Activated CD4-positive, alpha-beta T cell treated with anti-CD3 and anti-CD28 coated beads for 4 hours (primary cell): ENCODE measurements at places on chromosomes 2 and 18.

DNA sequence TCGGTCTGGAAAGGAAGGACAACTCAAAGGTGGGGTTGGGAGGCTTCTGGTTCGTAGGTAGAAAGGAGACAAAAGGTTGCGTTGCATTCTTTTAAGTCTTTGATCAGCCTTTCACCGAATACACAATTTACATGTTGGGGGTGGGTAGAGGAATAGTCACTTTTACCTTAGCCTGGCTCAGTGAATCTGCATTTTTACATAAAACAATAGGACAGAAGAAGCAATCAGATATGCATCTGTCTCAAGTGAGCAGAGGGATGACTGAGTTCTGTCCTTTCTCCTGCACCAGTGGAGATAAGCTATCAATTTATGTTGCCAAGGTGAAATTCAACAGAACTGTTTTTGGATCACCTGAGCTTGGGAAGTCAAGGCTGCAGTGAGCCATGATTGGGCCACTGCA, 173.7 kb downstream of the ZEB2 start:
- DNase-seq = no peak

- DNase-seq = no peak
Observed at GRCh38 chr2:29789911-29790485, 131.4 kb downstream of the ALK start.

DNA sequence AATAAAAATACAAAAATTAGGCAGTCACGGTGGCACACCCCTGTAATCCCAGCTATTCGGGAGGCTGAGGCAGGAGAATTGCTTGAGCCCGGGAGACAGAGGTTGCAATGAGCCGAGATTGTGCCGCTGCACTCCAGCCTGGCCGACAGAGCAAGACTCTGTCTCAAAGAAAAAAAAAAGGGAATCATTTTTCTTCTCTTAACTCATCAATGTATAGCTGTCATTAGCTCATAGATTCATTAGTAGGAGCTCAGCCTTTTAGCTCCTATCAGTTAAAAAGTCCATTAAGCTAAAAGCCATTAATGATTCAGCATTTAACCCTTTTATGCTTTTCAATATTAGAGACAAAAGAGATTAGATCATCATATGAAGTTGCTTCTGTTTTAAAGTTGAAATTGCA, 5.8 kb upstream of the NBAS start:
- DNase-seq = no peak

DNA sequence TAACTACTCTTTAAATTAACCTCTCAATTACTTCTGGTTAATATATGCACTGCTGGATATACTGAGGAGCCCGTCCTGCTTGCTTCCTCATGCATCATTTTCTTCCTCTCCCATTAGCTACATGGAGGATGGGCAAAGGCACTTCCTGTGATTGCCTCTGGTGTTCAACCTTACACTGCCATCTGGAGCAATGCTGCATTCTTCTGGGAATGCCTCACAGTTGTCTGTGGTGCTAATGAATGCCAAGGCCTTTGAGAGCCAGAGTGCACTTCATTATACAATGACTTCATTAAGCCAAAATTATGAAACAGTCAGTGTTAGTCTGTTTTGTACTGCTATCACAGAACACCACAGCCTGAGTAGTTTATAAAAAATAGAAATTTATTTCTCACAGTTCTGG, 134.8 kb upstream of the DOCK10 start:
- DNase-seq = no peak

- no peak for DNase-seq
Observed at GRCh38 chr2:113217455-113218282, 43.9 kb downstream of the PSD4 start.

GRCh38 chr2:220660277-220661145, 911.6 kb downstream of the EPHA4 start:
- DNase-seq = no peak

GRCh38 chr2:184125867-184126266, 472.5 kb upstream of the ZNF804A start:
- no peak for DNase-seq

DNA sequence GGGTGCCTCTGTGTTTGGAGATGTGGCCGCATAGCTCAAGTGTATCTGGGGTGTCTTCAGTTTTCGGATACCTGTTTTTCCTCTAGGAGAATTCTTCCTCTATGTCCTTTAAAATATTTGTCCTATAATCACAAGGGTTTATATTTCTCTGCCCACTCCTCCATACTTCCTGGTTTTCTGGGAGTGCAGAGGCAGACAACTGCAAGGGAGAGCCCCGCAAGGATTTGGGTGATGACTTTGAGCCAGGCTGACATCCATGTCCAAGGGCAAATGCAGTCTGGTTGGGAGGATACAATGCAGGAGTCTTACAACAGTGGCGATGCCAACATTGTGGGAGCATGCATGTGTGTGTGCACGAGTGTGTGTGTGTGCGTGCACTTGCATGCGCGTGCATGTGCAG, 2.1 kb downstream of the IL1RL1 start:
- DNase-seq = no peak

DNA sequence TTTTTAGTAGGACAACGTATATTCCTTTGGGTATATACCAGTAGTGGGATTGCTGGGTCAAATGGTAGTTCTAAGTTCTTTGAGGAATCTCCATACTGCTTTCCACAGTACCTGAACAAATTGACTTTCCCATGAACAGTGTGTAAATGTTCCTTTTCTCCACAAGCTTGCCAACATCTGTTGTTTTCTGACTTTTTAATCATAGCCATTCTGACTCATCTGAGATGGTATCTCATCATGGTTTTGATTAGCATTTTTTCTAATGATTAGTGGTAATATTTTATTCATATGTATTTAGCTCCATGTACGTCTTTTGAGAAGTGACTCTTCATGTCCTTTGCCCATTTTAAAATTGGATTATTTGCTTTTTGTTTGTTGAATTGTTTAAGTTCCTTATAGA, 58.4 kb upstream of the CERS6 start:
- no peak for DNase-seq

GRCh38 chr18:62768558-62768943, 53.2 kb downstream of the PHLPP1 start:
- DNase-seq = no peak

- no peak for DNase-seq
Observed at GRCh38 chr18:61286867-61287266, 46.4 kb upstream of the CDH20 start.

DNA sequence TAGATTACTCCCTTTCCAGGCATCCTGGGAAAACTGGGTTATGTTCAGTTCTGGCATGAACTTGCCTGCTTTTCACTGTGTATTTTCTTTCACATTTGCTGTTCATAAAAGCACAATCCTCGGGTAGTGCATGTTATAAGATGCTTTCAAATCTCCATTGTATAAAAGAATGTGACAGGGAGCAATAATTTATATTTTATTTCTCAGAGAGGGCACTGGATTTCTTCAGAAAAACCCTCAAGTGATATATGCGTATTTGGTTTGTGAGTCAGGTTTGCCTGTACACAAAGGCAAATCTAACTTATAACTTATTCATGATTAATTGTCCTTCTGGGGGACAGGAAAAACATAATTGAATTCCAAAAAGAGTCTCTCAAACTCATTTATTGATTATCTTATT, 440.7 kb upstream of the MMADHC start:
- DNase-seq = no peak

- no peak for DNase-seq
Observed at GRCh38 chr2:220628252-220628651, 943.9 kb downstream of the EPHA4 start.

GRCh38 chr2:173568054-173568453, 213.4 kb downstream of the CDCA7 start:
- no peak for DNase-seq

GRCh38 chr2:181095486-181095885, 115.1 kb downstream of the UBE2E3 start:
- no peak for DNase-seq

DNA sequence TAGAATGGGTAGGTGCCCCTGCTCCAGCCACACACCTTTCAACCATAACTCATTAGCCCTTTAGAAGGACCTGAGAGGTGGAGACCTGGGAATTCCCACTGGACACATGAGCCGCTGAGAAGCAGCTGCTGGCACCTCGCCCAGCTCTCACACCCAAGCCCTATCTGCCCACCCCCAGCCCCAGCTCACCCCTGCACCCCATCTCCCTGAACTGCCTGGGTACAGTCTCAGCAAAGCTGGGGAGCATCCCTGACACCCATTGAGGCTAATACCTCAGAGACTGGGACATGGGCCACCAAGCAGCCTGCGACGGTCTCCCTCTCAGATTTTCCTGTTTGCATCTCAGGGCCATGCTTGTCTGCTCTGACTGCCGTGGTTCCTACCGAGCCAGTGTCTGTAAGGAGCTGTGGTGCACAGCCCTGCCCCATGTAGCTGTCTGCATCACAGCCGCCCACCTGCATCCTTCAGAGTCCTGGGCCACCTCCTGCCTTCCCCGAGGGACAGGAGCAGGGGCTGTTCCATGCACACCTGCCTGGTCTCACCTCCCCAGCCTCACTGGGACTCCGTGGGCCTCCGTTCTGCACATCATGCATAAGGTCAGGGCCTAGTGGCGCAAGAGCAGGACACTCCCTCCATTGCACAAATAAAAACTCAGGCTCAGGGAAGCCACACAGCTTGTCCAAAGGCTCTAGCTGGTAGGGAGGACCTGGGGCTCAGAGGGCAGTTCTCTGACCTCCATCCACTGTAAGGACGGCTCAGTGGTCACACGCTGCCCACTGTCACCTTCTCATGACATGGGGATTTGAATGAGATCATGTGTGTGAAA, 90.0 kb downstream of the SEPTIN10 start:
- no peak for DNase-seq

DNA sequence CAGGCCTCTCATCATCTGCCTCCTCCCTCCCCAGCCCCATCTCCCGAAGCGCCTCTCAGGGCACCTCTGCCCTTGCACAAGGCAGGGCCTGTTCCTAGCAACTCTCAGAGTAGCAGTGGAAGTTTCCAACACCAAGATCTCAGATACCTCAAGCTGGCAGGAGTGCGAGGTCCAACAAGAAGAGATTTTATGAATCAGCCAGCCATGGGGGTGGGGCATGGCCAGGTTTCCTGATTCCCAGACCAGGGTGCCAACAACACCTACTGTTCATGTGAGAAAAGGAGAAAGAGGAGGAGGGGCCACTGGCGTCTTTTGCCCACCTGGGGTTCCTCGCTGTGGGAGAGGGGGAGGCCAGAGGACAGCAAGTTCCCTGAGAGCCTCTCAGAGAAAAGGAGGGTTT, 6.6 kb upstream of the STEAP3 start:
- no peak for DNase-seq

DNA sequence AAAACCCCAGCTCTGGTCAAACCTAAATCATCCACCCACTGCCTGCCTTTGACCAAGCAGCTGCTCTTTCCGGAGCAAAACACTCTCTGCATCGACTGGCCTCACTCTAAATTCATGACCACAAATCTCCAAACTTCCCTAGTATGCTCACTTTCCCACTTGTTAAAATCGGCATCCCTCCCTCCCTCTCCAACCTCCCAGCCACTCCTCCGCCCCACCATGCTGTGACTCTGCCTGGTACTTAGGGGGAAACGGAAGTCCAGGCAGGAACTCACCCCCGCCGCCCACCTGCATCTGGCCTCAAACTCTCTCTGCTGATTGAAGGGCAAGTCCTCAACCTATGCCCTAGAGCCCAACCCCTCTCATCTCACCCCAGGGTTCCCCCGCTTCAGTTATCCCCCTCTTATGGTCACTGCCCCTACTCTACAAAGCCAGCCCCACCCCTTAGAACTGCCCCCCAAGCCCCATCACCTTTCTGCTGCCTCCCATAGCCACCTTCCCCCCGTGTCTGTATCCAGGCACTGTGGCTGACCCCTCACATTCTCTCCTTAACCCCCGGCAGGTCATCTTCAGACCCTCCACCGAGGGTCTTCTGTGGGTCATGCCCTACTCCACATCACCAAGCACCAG, 3.8 kb upstream of the ADRA2B start:
- no peak for DNase-seq

DNA sequence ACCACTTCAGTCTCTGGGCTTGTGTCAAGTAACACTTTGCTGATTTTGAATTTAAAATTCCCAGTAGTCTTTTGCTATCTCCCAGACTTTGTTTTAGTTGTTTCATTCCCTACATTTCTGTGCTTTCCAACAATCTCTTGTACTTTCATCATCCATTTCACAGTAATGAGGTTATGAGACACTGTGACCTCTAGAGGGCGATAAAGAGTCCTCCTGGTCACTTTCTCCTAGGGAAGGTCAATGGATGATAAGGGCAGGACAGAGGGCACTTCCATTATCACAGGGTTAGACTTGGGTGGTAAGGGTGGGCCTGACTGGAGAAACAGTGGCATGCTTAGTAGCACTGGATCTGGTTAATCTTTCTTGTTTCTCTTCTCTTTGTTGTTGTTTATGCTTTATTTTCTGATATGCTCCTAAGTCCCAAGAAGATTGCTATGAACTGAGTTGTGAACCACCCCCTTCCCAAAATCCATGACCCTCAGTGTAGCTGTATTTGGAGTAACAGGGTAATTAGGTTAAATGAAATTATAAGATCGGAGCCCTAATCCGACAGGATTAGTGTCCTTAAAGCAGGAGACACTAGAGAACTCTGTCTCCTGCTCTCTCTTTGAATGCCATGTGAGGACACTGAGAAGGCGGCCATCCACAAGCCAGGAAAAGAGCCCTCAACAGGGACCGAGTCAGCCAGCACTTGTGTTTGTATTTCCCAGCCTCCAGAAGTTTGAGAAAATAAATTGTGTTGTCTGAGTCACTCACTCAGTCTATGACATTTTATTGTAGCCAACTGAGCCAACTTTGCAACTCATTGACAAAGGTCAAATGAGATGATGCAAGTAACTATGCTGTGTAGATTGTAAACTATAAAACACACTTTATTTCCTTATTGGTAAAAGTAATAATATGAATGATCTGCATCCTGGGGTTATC, 779.2 kb downstream of the CNTNAP5 start:
- no peak for DNase-seq

- no peak for DNase-seq
Observed at GRCh38 chr2:21047141-21048009, 3.5 kb upstream of the APOB start.

- DNase-seq = no peak
Observed at GRCh38 chr2:152822676-152823075, 104.3 kb downstream of the ARL6IP6 start.

- no peak for DNase-seq
Observed at GRCh38 chr18:23718243-23718720, 29.0 kb downstream of the LAMA3 start.

- DNase-seq = no peak
Observed at GRCh38 chr2:20501974-20502373, 55.1 kb downstream of the RHOB start.

- DNase-seq = no peak
Observed at GRCh38 chr2:215429424-215429823, 6.4 kb downstream of the FN1 start.

DNA sequence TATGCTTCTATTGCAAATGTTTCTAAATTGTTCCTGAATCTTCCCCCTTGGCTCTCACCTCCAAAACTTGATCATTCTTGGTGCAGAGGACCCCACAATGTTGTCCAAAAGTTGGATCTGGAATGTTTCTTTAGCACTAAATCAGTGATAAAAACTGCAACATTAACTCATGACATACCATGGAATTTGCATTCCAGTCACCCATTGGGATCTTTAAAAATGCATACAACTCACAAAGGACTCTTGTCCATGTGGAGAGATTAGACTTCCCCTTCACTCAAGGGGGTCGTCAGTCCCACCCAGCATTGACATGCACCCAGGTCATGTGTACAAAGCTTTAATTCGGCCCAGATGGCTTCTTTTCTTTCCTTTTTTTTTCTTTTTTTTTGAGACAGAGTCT, 169.3 kb downstream of the SETBP1 start:
- no peak for DNase-seq
